ENCODE measurements at places on chromosomes 7 and 10.

GRCh38 chr10:102117391-102118159 lies 2.6 kb downstream of the LDB1 start:
- peak; percentile 40 for DNase-seq

- no peak for DNase-seq
These were observed 214.9 kb downstream of the LRMDA start for GRCh38 chr10:75646218-75646915.

GRCh38 chr10:30742471-30742870 lies 112.9 kb upstream of the LYZL2 start:
- no peak for DNase-seq

DNA sequence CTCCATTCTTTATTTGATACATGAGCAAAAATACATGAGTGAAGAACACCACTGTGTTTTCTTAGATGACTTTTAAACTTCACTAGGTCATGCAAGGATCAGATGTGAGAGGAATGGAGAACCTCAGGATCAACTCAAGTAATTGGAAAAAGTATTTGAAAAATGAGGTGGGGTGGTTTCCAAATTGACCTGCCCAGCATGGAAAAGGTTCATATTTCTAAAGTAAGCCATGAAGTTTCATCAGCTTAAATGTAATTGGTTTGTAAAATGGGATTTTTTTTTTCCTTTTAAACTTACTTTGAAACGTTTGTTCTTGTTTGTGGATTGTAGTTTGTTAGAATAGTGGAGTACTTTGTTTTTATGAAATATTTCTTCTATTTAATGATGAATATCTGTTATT lies 134.8 kb downstream of the MLLT10 start:
- no peak for DNase-seq

DNA sequence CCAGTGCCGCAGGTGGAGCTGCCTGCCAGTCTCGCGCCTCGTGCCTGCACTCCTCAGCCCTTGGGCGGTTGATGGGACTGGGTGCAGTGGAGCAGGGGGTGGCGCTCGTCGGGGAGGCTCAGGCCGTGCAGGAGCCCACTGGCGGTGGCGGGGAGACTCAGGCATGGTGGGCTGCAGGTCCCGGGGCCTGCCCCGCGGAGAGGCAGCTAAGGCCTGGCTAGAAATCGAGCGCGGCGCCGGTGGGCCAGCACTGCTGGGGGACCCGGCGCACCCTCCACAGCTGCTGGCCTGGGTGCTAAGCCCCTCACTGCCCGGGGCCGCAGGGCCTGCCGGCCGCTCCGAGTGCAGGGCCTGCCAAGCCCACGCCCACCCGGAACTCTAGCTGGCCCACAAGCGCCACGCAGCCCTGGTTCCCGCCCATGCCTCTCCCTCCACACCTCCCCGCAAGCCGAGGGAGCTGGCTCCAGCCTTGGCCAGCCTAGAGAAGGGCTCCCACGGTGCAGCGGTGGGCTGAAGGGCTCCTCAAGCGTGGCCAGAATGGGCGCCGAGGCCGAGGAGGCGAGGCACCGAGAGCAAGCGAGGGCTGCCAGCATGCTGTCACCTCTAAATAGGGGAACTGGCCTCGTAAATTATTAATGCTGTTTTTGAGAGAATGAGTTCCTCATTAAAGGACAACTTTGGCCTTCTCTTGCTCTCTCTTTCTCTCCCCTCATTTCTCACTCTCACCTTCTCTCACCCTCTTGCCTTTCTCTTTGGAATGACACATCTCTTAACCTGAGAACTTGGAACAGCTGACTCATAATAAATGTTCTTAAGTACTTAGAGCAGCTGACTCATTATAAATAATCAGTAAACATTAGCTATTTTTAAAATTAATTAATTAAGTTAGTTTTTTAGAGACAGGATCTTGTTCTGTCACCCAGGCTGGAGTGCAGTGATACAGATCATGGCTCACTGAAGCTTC lies 4.9 kb downstream of the ACADSB start:
- DNase-seq = no peak

Data from activated CD4-positive, alpha-beta T cell treated with anti-CD3 and anti-CD28 coated beads for 24 hours (primary cell).